ENCODE measurements at places on chromosomes 2 and 18.

DNA sequence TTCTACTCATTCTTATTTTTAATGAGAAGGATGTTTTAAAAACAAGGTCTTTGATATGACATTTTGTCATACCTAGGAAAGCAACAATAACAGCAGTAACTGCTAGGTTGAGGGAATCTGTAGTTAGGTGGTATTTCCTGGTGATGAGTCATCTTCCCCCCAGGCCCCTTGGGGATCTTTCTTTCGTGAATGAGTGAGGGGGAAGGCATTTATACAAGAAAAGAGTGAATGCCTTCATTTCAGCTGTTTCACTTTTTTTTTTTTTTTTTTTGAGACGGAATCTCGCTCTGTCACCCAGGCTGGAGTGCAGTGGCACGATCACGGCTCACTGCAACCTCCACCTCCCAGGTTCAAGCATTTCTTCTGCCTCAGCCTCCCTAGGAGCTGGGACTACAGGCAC, 108.6 kb downstream of the MAP4K4 start:
- no peak overlapping the region for H3K4me3 ChIP-seq
- H3K36me3 ChIP-seq = peaks cover 9% of the 10 kb centered on the region
- DNase-seq = no peak

DNA sequence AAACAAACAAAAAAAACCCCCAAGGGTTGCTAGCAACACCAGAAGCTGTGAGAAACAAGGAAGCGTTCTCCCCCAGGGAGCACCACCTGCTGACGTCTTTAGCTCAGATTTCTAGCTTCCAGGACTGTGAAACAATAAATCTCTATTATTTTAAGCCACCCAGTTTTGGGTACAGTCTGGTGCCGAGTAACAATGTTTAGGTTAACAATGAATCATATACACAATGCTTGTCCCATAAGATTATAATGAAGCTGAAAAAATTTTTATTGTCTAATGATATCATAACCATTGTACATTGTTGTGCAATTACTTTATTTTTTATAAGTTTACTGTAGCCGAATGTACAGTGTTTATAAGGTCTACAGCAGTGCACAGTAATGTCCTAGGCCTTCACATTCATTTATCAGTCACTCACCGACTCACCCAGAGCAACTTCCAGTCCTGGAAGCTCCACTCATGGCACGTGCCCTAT, 72.1 kb upstream of the CAB39 start:
- H3K4me1 ChIP-seq = peaks cover 54% of the 10 kb centered on the region
- peaks cover 2% of the 10 kb centered on the region for H3K36me3 ChIP-seq
- H3K27ac ChIP-seq = no peak overlapping the region
- no peak overlapping the region for H3K4me3 ChIP-seq

- no peak for DNase-seq
- no peak overlapping the region for H3K4me3 ChIP-seq
- no peaks in the 10 kb centered on the region for H3K36me3 ChIP-seq
- no peaks in the 10 kb centered on the region for H3K27me3 ChIP-seq
- H3K27ac ChIP-seq = no peak overlapping the region
Measured at GRCh38 chr2:232997749-232998665, 15.0 kb downstream of the NGEF start.

DNA sequence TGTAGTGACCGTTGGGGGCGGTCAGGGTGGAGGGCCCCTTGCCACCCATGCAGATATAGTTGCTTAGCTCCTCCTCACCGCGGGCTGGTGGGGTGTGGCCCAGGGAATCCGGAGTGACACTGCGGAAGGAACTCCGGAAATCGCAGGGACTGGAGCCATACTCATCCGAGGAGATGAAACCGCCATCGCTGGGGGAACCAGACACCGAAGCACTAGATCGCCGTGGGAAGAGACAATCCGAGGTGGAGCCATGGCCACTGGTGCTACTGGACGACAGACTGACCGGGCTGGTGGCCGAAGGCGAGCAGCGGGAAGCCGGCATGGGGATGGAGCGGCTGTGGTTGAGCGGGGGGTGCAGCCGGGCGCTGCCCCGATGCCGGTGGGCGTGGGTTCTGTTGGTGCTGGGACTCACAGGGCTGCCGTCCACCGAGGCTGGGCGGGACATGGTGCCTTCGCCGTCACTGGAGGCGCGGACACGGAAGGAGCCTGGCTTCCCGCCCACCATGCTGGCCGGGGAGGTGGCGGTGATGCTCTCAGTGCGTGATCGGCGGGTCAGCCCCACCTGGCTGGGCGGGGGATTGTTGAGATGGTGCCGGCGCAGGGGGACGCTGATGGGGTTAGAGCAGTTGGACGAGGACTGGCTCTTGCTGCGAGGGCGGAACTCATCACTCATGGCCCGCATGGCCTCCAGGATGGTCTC, 2.2 kb downstream of the IRS1 start:
- peaks cover 8% of the 10 kb centered on the region for H3K36me3 ChIP-seq
- peaks cover 49% of the 10 kb centered on the region for H3K4me1 ChIP-seq
- no peak for DNase-seq
- H3K27me3 ChIP-seq = no peaks in the 10 kb centered on the region
- H3K27ac ChIP-seq = no peak overlapping the region
- peak overlapping the region; percentile 87 for H3K4me3 ChIP-seq

DNA sequence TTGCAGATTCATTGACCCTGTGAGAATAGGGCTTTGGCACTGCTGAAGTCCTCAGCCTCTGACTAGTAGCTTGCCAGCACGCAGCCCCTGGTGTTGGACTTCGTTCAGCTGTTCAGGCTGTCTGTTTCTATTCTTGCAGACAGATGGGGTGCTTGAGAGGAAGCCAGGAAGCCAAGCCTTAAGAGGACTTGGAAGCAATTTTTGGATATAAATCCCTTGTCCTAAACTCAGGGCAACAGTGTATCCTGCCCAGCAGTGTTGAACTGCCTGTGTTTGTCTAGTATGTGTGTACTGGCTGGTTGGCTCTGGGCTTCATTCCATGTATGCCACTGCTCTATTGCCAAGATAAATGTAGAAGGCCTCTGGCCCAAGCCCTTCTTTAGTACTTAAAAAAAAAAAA, 108.6 kb downstream of the COMMD1 start:
- H3K27ac ChIP-seq = no peak overlapping the region
- no peak for DNase-seq
- H3K36me3 ChIP-seq = peaks cover 2% of the 10 kb centered on the region
- no peaks in the 10 kb centered on the region for H3K27me3 ChIP-seq
- H3K4me3 ChIP-seq = no peak overlapping the region
- H3K4me1 ChIP-seq = no peaks in the 10 kb centered on the region

DNA sequence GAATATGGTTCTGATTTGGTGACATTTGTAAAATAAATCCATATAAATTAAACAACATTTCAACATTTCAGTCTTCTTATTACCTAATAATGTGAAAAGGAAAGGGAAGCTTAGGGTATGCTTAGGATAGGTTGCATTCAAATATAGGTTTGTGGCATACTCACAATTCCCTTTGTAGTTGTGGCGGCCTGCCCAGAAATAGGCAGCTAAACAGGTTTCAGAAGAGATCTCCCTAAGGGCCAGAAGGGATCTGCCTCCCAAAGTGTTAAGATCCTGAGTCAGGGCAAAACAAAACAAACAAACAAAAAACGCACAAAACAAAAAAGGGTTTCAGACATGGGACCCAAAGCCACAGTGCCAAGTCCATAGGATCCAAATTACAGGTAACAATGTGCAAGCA, 41.4 kb upstream of the TCF7L1 start:
- no peak overlapping the region for H3K27ac ChIP-seq
- no peaks in the 10 kb centered on the region for H3K36me3 ChIP-seq
- DNase-seq = no peak
- no peaks in the 10 kb centered on the region for H3K4me1 ChIP-seq
- no peak overlapping the region for H3K4me3 ChIP-seq

DNA sequence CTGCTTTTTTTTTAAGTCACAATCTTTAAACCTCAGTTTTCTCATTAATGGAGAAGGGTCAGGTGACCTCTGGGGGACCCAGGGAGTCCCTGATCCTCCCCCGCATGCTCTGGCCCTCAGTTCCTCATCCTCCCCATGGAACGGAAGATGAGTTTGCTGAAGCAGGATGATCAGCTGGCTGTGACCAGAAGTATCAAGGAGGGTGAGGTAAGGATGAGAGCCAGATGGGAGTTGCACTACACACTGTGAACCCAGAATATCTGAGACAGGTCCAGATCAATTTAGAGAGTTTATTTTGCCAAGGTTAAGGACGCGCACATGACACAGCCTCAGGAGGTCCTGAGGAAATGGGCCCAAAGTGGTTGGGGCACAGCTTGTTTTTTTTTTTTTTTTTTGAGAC, 3.8 kb downstream of the CATIP start:
- peaks cover 9% of the 10 kb centered on the region for H3K27me3 ChIP-seq
- H3K27ac ChIP-seq = no peak overlapping the region
- no peak overlapping the region for H3K4me3 ChIP-seq
- H3K4me1 ChIP-seq = no peaks in the 10 kb centered on the region
- DNase-seq = no peak

GRCh38 chr2:134674687-134675086, 44.1 kb downstream of the TMEM163 start:
- DNase-seq = no peak
- H3K4me3 ChIP-seq = no peak overlapping the region
- peaks cover 71% of the 10 kb centered on the region for H3K4me1 ChIP-seq
- no peak overlapping the region for H3K27ac ChIP-seq

DNA sequence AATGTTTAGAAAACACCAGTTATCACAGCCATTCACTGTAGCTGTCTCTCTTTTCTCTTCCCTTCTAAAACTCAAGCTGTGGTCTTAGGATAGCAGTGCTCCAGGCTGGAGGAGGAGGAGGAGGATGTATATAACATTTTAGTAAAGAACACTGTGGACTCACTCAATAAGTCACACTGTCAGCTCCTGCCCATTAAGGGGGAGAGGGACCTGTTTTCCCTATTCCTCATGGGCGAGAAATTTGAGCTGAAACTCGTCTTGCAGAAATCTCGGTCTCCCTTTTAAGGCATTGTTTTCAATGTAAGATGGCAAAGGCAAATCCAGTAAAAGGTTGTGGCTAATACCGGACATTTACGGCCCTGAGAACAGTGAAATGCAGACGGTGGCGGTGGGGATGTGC, 114.8 kb upstream of the ZNF236 start:
- H3K27ac ChIP-seq = no peak overlapping the region
- no peaks in the 10 kb centered on the region for H3K36me3 ChIP-seq
- H3K27me3 ChIP-seq = peaks cover 25% of the 10 kb centered on the region
- H3K4me3 ChIP-seq = no peak overlapping the region

- peaks cover 20% of the 10 kb centered on the region for H3K36me3 ChIP-seq
- peak overlapping the region; percentile 91 for H3K4me3 ChIP-seq
- peak overlapping the region; percentile 98 for H3K27ac ChIP-seq
- H3K27me3 ChIP-seq = no peaks in the 10 kb centered on the region
Measured at GRCh38 chr2:197307236-197307932, 3.2 kb downstream of the ANKRD44 start.

DNA sequence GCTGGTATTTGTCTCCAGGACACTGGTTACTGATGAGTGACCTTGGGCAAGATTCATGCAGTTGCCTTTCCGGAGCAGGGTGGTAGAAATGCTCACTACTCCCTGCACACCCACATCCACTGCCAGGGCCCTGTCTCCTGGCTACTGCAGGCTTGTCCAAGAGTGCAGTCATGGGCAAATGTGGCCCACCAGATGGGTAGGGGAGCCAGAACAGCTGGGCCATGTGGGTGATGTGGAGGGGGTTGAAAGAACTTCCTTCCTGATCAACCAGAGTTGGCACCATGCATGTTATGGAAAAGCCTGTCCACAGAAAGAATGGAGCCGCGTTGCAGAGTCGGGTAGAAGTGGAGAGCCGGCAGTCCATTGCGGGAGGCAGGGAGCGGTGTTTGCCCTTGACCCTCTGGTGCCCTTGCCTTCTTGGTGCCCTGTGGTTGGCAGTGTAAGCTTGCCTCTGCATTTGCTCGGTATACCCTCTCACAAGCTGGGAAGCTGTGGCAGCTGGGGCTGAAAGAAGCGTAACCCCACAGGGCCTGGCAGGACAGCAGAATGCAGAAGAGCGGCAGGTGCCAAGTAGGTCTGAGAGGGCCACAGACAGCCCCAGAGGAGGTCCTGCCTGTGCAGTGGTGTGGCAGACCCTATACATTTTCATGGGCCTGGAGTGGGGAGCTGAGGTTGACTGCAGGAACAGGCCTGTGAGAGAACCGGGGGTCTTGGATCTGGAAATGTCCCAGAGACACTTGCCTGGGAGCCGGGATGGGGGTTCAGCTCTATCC, 253.2 kb downstream of the TFCP2L1 start:
- H3K4me3 ChIP-seq = no peak overlapping the region
- H3K27ac ChIP-seq = no peak overlapping the region
- no peaks in the 10 kb centered on the region for H3K4me1 ChIP-seq
- no peak for DNase-seq

DNA sequence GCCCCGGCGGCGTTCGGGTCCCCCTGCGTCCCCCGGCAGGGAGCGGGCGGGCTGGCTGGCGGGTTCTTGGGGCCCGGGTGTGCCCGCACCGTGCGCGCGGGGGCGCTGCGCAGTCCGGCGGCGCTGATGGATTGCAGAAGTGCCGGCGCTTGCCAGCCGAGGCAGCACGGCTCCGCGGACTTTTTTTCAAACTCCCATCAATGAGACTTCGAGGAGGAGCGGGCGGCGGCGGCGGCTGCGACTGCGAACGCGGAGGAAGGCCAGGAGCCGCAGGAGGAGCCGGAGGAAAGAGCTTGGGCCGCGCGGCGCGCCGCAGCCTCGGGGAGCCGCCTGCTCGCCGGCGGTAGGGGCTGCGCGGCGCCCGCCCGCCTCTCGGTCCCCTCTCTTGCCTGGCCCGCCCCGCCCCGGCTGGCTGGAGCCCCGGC, at the start of gene GLI2:
GLI2 (plus strand) TSS at position 123 of the 425 bp plus-strand sequence. CDS start 61,453 bp downstream, outside the sequence.
- peaks cover 16% of the 10 kb centered on the region for H3K4me1 ChIP-seq
- DNase-seq = peak; percentile 28
- peaks cover 44% of the 10 kb centered on the region for H3K27me3 ChIP-seq
- no peak within 1 kb of the TSS for H3K27ac ChIP-seq
- no peaks in the 10 kb centered on the region for H3K36me3 ChIP-seq

GRCh38 chr2:227634201-227634600, 16.9 kb downstream of the SCYGR4 start:
- no peaks in the 10 kb centered on the region for H3K36me3 ChIP-seq
- no peaks in the 10 kb centered on the region for H3K4me1 ChIP-seq
- peaks cover 16% of the 10 kb centered on the region for H3K27me3 ChIP-seq
- H3K27ac ChIP-seq = no peak overlapping the region
- no peak for DNase-seq
- no peak overlapping the region for H3K4me3 ChIP-seq

GRCh38 chr2:182132605-182133004, 147.0 kb downstream of the PPP1R1C start:
- H3K27me3 ChIP-seq = peaks cover 1% of the 10 kb centered on the region
- no peak overlapping the region for H3K4me3 ChIP-seq
- DNase-seq = no peak
- no peaks in the 10 kb centered on the region for H3K36me3 ChIP-seq
- no peaks in the 10 kb centered on the region for H3K4me1 ChIP-seq

DNA sequence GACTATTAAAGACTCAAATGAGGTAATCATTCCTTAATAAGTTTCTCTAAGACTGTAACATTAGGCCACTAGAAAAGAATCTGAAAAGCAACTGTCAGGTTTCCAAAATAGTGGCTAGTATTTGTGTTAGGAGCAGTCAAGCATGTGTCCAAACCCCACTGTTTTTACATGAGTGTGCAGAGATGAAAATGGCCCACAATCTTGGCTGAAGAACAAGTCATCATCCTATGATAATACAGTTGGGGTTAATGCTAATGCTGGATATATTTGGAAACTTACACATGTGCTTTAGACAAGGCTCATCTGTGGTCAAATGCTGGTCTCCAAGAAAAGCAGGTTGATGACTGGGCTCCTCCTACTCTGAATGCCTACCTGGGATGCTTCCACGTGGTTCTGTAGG, 73.6 kb downstream of the MAIP1 start:
- no peaks in the 10 kb centered on the region for H3K27me3 ChIP-seq
- H3K4me1 ChIP-seq = no peaks in the 10 kb centered on the region
- H3K4me3 ChIP-seq = no peak overlapping the region
- DNase-seq = no peak
- no peak overlapping the region for H3K27ac ChIP-seq

- DNase-seq = no peak
- peaks cover 3% of the 10 kb centered on the region for H3K27me3 ChIP-seq
- H3K36me3 ChIP-seq = no peaks in the 10 kb centered on the region
Measured at GRCh38 chr2:62495761-62496160, 10.2 kb downstream of the TMEM17 start.
